ENCODE measurements at places on chromosomes 2 and 18. TPM values are rescaled to one million over a fixed set of nuclear protein-coding genes. Genes with fewer than 3 reads are reported as not detected.

CNRIP1 gene
- not detected for polyA plus RNA-seq

FAM237A gene
- not detected for polyA plus RNA-seq

OTOS gene
- polyA plus RNA-seq = not detected

GRCh38 chr2:138183705-138184104, 219.4 kb downstream of the HNMT start:
- no peak for DNase-seq
- H3K36me3 ChIP-seq = no peaks in the 10 kb centered on the region

- H3K4me1 ChIP-seq = no peaks in the 10 kb centered on the region
- DNase-seq = peak; percentile 32
- no peaks in the 10 kb centered on the region for H3K27me3 ChIP-seq
- no peaks in the 10 kb centered on the region for H3K36me3 ChIP-seq
- H3K27ac ChIP-seq = no peak overlapping the region
- H3K4me3 ChIP-seq = no peak overlapping the region
Measured at GRCh38 chr18:7221424-7222155, 9.3 kb upstream of the LRRC30 start.

- no peak overlapping the region for H3K27ac ChIP-seq
- DNase-seq = no peak
- H3K4me3 ChIP-seq = no peak overlapping the region
- H3K36me3 ChIP-seq = peaks cover 77% of the 10 kb centered on the region
Measured at GRCh38 chr2:190974629-190975361, 39.2 kb downstream of the STAT1 start.

DNA sequence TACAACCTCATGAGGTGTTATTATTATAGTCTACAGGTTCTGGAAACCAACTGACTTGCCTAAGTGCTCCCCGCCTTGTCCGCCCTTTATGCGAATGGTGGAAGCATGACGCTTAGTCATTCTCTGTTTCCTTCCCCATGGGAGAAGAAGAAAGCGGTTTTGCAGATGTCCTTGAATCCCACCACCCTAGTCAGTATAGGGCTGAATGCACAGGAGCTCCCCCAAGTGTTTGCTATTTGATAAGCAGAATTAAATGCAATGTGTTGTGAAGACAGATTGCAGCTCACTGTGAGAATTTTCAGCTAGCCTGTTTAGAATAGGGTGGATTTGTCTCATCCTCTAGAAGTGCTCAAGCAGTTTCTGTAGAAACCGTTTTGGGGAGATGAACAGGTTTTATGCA, 652.0 kb downstream of the DCC start:
- H3K4me3 ChIP-seq = no peak overlapping the region
- H3K27ac ChIP-seq = no peak overlapping the region
- H3K4me1 ChIP-seq = no peaks in the 10 kb centered on the region
- no peaks in the 10 kb centered on the region for H3K27me3 ChIP-seq
- DNase-seq = no peak

DNA sequence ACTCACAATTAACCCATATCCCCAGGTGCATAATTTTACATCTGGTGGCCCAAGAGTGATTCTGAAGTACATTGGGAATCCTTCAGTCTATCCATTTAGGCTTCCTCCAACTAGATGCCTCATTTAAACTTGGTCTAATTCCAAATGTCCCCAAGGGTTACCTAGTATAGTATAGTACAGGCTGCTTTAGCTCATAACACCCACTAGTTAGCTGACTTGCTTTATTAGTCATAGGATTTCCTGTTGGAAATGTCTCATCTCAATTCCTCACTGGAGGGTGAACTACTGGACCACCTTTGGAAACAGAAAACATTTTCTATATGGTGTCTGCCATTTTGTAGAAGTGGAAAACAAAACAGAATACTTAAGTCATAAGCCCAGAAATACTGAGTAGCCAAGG, 202.5 kb upstream of the SESTD1 start:
- peaks cover 7% of the 10 kb centered on the region for H3K4me1 ChIP-seq
- no peak overlapping the region for H3K4me3 ChIP-seq
- H3K27me3 ChIP-seq = no peaks in the 10 kb centered on the region
- no peaks in the 10 kb centered on the region for H3K36me3 ChIP-seq
- no peak overlapping the region for H3K27ac ChIP-seq

- H3K4me1 ChIP-seq = peaks cover 34% of the 10 kb centered on the region
- no peak for DNase-seq
- H3K27ac ChIP-seq = peak overlapping the region; percentile 95
- H3K27me3 ChIP-seq = no peaks in the 10 kb centered on the region
Measured at GRCh38 chr2:168583064-168583709, 127.1 kb downstream of the CERS6 start.
